ENCODE measurements at places on chromosomes 2 and 18.

DNA sequence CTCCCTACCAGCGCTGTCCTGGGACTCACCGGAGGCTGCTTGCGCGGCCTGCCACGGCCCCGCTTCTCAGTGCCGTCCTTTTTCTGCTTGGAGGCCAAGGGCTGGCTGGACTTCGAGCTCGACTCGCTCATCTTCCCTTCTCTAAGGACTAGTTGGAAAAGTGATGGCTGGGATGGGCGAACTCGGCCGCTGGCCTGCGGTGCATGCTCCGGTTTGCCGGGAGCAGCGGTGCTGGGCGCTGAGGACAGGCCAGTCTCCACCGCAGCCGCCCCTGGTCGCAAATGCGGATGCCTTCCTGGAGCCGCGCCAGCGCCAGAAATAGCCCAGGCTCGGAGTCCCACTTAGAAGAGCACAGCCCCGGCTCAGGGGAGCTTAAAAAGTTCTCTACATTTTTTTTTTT, 3.1 kb downstream of the C2orf81 start:
- DNase-seq: no peak

- DNase-seq: no peak
Measured at GRCh38 chr18:26227051-26227670, 916 bp downstream of the TAF4B start.

- no peak for DNase-seq
Measured at GRCh38 chr2:70807102-70807827, 13.1 kb downstream of the CLEC4F start.

GRCh38 chr18:45227001-45227742, 388.1 kb upstream of the SLC14A2 start:
- DNase-seq: no peak

- no peak for DNase-seq
Measured at GRCh38 chr2:23694058-23695045, 232.6 kb downstream of the ATAD2B start.

GRCh38 chr2:10171006-10171800, 48.7 kb downstream of the RRM2 start:
- no peak for DNase-seq

DNA sequence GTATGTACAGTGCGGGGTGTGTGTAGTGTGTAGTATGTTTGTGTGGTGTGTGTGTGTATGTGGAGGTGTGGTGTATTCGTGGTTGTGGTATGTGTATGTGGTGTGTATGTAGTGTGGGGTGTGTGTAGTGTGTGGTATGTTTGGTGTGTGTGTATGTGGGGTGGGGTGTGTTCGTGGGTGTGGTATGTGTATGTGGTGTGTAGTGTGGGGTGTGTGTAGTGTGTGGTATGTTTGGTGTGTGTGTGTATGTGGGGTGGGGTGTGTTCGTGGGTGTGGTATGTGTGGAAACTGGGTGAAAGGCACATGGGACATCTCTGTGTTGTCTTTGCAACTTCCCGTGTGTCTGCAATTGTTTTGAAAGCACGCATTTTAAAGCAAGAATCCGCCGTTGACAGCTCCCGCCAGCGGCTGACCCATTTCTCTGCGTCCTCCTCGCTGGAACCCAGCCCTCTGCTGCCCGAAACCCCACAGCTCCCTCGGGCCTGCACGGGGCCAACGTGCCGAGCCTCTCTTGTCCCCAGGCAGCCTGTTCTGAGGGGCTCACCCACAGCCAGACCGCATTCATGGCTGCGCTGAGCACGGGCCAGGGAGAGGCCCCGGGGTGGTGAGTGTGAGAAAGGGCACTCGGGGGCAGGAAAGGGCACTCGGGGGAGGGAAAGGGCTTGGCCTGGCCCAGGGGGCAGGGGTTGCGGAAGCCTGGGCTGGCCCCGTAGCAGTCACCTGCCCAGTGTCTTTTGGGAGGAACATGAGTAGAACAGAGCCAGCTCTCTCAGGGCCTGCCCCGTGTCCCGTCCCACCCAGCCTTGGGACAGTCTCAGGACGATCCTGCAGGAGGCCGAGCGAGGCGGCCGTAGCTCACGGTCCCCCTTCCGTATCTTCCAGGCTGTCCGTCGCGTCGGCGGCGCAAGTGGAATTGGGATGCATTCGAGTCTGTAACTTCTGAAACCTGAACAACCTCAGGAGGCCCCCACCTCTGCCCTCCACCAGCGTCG, 61.4 kb downstream of the TWIST2 start:
- no peak for DNase-seq

DNA sequence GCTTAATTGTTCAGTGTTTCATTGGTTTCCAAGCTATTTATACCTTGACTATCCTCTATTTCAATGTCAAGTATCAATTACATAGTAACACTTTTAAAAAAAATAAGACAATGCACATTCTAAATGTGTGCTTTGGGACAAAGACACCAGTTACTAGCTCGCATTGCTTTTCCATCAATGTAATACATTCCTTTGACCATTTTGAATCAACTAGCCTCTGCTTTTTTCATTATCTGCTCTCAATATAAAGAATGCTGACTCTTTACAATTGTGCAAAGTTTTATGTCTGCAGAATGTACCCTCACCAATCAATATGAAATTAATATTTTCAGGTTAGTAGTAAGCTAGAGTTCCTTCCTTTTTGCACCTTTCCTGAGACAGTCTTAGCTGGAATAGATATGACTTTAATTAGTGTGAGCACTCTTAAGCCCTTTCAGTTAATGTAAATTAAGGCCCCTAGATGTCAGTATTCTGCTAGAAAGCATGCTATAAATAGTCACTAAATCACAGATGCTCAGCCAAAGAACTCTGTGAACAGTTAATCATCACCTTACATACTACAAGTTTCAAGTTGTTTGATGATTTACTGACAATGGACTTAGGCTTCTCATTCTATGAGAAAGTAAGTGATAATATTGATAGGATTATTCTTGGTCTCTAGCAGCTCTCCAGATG, 413.6 kb downstream of the PTH2R start:
- DNase-seq: no peak

DNA sequence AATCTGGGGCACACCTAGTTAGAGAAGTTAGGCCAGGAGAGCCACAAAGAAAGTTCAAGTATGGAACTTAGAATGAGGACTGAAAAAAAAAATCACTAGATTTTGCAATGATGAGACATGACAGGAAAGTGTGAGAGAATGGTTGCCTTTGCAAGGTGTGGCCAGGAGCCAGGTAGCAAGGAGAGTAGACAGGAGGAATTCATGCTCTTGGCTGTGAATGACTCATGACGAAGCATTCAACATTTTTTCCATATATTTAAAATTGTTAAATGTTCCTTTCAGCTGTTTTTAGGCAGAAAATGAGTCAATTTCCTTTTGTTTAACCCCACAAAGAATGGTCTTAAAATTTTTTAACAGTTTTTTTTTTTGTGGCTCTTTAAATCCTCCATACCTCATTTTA, 636.9 kb downstream of the PLCL1 start:
- DNase-seq: no peak

DNA sequence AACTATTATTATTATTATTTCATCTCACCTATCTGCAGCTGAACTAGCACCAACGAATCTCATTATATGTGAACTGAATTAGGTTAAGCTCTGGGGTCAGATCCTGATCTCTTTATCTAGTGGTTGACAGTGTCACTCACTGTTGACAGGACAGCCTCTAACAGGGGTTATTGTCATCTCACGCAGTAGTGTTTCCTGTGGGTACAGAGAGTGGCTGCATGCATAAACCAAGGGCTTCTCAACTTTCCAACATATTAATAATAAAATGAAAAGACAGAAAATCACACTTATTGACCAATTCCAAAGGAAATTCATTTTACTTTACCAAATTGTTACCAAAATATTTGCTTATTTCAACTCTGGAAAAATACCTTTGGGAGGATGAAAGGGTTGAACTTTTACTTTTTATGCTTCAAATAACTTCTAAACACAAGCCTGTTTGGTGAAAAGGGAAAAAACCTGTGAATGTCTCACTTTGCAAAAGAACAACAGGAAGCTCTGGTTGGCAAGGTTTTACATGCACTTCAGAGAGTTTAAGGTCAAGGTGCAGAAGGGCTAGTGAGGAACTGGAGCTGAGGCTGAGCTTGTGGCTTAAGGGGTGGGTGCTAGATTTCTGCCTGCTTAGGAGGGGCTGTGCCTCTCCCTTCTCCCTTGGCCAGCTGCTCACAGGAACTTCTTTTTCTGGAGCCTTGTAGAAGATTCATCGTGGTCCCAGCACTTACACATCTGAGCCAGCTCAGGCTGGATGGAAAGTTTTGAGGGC, 72.6 kb downstream of the CTAGE1 start:
- no peak for DNase-seq

GRCh38 chr2:59182249-59182648, 941.1 kb upstream of the FANCL start:
- DNase-seq: no peak

GRCh38 chr2:220775856-220776488, 796.1 kb downstream of the EPHA4 start:
- DNase-seq: no peak

DNA sequence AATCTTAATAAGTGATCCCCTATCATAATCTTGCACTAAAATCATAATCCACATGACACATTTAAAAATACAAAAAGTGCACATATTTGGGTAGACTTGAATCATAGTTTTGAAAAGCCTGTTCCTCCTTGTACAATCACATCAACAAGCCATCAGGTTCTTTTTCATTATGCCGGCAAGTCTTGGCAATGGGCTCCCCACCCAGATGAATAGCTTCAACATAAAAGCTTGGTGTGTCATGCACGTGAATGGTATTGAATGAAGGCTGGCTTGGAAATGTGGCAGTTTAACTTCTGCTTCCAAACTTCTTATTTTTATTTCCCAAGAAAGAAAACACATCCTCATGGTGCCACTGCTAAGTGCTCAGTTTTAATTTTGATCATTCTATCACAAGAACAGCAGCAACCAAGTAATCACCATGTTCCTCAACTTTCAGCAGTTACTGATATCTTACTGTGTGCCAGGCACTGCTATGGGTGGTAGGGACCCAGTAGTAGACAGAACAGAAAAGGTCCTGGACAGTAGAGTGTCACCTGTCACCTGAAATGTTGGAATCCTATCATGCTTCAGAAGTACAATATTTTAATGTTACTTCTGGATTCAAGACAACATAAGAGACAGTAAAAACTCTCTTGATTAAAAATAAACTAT, 89.9 kb downstream of the AP1S3 start:
- no peak for DNase-seq

DNA sequence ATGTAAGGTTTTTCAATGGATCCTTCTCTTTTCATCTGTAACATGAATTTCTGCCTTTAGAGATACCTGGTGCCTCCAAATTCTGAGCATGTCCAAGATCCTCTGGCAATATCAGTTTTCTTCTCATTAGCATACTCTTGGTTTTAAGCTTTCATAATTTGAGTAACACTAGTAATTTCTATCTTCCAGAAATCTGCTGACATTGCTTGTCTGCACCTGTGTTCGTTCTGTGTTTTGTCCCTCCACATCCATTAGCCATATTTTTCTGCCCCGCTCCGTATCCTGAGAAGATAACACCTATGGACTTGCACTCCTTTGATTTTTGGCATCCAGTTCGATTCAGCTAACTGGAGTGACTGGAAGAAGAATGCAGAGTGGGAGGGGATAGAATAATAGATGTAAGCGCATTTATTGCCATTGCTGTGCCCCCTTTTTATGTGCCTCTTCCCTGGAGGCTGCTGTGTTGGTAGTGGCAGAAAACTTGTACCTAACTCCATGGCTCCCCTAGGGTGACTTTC, 32.3 kb upstream of the ITSN2 start:
- no peak for DNase-seq

GRCh38 chr2:26033270-26033817, 540 bp upstream of the RAB10 start:
- DNase-seq: peak; percentile 78

- no peak for DNase-seq
Measured at GRCh38 chr18:76573325-76574025, 78.4 kb upstream of the ZNF516 start.

DNA sequence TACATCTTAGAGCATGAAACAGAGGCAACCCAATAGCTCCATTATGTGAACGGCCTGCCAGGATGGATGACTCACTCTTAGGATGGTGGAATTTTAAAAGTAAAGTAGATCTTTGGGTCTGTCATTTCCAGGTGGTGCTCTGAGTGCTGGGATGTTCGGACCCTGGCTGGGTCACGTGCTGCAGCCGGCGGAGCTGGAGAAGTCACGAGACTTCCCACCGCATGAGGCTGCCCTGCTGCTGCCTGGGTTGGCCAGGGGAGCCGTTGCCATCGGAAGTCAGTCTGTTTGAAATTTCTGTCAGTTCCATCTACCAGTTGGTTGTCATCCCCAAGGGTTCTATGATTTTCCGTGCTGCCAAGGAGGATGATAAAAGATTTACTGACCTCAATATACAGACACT, 93.3 kb upstream of the ALKAL2 start:
- DNase-seq: no peak

GRCh38 chr2:152693033-152693432, 24.2 kb downstream of the PRPF40A start:
- DNase-seq: no peak

DNA sequence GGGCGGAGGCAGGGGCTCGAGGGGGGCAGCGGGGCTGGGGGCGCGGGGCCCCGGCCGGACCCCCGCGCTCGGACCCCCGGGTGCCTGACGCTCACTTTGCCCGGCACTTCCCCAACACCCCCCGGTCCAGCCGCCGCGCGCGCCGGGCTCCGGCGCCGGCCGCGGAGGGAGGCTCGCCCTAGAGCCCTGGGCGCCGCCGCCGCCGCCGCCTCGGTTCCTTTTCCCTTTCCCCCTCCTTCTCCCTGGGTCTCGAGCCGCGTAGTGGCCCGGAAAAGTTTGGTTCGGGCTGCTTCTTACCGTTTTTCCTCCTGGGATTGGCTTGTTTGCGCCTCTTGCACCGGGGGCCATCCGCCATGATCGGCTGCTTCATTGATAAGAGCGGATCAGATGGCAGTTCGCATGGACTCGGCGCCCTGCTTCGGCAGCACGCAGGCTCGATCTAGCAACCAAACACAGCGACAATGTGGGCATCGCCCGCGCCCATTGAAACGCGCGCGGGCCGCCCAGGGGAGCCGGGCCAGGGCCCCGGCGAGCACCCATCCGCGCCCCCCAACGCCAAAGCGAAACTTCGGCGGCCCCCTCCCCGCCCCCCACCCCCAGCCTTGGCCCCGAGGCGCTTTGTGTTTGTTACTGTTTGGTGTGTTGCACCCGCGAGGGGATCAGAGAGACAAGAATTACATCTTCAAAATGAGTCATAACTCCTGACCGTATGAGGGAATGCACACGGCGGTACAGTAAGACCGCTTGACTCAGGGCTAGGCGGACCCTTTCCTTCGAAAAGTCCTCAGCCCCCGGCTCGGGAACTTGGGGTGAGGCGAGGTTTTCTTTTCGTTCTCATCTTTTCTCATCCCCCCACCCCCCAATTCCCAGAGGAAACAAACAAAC, 2.7 kb downstream of the ZEB2 start:
- no peak for DNase-seq

- DNase-seq: no peak
Measured at GRCh38 chr2:43102366-43103092, 123.9 kb downstream of the ZFP36L2 start.

DNA sequence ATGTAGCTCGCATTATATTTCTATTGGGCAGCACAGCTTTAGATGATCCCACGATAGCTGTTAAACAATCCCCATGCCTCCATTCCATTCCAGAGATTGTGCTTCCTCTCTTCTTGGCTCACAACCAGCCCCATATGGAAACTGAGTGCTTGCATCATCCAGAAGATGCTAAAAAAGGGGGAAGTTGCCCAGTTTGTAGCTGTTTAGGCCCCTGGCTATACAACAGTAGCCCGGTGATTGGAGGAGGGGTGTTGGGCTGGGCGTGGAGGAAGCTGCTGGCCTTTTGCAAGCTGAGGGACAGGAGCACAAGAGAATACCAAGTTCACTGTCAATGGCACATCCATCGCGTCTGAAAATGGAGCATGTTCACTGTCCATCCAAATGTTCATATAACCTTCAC, 360.2 kb downstream of the ALK start:
- no peak for DNase-seq

- no peak for DNase-seq
Measured at GRCh38 chr2:75194184-75194868, 5.0 kb downstream of the TACR1 start.

GRCh38 chr18:10349561-10349960, 104.9 kb upstream of the APCDD1 start:
- no peak for DNase-seq

Measured in substantia nigra (tissue), 51 donors.